ENCODE measurements at places on chromosomes 11 and 22.

DNA sequence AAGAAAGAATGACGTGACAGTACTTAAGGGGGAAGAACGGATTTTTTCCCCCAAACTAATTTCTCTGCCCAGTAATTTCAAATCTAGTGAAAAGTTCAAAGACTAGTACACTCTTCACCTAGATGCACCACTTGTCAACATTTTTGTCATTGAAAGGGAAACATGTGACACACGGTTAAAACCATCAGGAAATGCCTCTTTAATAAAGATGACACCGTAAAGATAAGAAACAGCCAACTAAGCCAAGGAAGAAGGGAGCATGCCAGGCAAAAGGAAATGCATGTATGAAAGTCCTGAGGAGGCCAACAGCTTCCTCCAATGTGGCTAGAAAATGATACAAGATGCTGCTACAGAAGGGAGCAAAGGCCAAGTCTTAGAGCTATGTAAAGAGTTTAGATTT, 49.4 kb downstream of the RSF1 start:
- no peak for DNase-seq

- no peak for DNase-seq
Measured at GRCh38 chr11:108177570-108177969, 44.9 kb downstream of the NPAT start.

DNA sequence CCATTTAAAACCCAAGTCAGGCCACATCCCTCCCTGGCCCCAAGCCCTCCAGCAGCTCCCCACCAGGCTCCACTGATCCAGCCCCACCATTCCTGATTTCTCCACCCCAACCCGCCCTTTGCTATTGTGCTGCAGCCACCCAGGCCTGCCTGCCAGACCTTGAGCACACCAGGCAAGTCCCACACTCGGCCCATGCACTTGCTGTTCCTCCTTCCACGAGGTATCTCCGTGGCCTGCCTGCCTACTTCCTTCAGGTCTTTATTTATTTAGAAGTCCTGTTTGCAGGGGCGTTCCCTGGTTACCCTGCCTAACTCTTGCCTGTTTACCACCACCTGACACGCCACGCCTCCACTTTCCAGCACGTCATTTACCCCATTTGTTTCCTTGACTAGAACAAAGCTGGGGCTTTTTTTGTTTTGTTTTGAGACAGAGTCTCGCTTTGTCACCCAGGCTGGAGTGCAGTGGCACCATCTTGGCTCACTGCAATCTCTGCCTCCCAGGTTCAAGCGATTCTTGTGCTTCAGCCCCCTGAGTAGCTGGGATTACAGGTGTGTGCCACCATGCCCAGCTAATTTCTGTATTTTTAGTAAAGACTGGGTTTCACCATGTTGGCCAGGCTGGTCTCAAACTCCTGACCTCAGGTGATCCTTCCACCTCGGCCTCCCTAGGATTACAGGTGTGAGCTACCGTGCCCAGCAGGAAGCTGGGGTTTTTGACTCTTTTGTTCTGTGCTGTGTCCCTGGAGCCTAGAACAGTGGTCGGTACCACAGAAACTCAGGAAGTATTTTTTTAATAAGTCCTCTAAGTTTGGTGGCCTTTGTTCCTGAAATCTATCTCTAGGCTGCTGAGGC, 6.7 kb downstream of the CENPM start:
- peak; percentile 65 for DNase-seq

GRCh38 chr11:12354750-12355545, 22.4 kb upstream of the PARVA start:
- DNase-seq: no peak

DNA sequence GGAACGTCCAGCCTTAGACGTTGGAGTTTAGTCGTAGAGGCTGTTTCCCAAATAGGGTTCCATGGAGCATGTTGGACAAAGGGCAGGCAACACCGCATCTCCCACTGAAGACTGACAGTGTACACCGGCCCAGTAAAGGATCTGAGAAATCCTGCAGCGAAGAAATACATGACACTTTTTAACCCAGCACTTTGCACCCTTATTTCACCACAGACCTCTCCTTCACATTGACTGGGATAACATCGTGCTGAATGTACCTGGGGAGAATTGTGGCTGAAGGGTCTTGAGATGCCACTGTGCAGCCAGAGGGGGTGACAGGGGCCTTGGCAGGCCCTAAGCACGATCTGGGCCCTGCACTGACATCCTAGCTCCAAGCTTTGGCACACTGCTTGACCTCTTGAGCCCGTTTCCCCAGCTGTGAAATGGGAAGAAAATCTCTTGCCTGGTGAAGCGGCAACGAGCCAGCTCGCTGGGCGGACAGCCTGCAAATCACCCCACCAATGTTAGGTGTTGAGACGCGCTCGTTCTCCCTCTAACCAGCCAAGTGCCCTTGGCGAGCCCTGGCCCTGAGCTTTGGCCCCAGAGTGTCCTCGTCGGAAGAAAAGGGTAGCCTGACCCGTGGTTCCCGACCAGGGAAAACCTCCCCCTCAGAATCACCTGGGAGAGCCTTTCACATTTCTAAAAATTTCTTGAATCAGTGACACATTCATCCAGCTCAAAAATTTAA, 13.4 kb downstream of the CD5 start:
- DNase-seq: no peak

- DNase-seq: no peak
Measured at GRCh38 chr11:108616549-108616948, 23.0 kb upstream of the EXPH5 start.

- no peak for DNase-seq
Measured at GRCh38 chr11:132972565-132972964, 559.7 kb downstream of the OPCML start.

DNA sequence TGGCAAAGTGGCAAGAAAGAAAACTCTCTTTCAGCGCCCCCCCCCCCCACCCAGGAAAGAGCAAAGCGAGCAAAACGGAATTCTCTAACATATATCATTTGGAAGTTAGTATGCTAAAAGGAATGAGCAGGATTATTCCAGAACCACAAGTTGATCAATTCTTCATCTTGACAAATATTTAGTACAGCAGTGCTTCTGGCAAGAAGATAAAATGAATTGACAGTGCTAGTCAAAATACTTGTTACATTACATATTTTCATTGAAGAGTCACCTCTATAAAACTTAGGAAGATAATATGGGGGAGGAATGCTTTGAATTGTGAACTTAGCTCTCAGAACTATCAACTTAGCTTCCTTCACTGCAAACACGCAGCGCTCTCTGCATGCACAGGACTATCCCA, 377.4 kb downstream of the DYNC2H1 start:
- DNase-seq: no peak

DNA sequence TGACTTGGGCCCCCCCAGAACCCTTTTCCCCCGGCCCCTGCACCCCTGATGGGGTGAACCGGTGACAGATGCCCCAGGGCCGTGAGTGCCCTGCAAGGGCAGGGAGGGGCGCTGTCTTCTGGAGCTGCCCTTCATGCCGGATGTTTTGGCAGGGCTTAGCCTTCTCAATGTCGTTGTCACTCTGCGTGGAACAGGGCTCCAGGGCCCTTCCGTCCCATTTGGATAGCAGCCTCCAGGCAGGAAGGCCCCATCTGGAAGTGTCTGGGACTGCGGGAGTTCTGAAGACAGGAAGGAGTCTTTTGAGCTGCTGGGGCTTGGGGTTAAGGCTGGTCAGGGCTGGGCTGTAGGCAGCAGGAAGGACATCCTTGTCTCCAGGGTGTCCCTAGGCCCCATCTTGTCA, 4.6 kb downstream of the FRMD8 start:
- no peak for DNase-seq

- DNase-seq: no peak
Measured at GRCh38 chr22:38270091-38270992, 2.5 kb downstream of the TMEM184B start.

GRCh38 chr11:69837791-69838190, 18.6 kb upstream of the FGF3 start:
- DNase-seq: no peak

DNA sequence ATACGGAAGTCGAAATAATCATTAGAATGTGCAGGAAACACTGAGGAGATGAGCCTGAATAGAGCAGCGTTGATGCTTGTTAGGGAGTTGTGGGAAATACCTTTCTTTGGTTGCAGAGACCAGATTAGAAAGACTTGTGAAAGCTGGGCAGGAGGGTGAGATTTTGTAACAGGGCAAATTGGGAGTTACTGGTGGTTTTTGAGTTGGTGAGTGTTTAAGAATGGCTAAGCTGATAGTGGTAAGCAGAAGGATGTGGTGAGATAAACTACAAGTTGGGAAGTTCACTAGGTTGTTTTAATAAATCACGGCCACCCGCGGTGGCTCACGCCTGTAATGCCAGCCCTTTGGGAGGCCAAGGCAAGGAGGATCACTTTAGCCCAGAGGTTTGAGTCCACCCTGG, 34.4 kb downstream of the MCAM start:
- DNase-seq: no peak

DNA sequence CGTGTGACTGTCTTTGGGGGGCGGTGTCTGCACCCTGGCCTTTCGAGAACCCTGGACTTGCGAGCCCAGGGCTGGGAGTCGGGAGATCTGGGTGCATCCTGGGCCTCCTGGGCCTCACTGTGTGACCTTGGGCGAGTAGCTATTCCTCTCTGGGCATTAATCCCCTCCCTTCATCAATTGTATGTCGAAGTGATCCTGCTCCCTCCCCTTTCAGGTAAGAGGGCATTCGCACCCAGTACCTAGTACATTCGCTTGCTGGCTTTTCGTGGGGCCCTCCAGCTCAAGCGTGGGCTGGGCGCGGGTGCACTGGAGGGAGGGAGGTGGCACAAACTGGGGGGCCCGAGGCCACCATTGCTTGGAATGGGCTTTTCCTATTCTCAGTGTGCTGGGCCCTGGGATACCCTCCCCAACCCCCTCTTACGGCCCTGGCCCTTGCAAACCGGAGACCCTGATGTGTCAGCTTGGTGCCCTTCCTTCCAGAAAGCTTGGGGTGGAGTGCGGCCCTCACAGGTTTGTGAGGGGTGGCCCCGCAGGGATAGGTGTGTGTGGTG, 530 bp downstream of the USP35 start:
- peak; percentile 8 for DNase-seq

- no peak for DNase-seq
Measured at GRCh38 chr11:124729571-124729970, 10.2 kb upstream of the NRGN start.

- no peak for DNase-seq
Measured at GRCh38 chr11:11605181-11605580, 16.6 kb downstream of the GALNT18 start.

- no peak for DNase-seq
Measured at GRCh38 chr11:64445651-64446050, 86.7 kb downstream of the RPS6KA4 start.

- no peak for DNase-seq
Measured at GRCh38 chr22:46560696-46561295, 23.4 kb upstream of the CELSR1 start.

GRCh38 chr11:107858217-107859070, at the start of gene SLC35F2:
Gene SLC35F2, minus strand, starts transcription at chr11:107858787. Its CDS starts 20 bp downstream, at chr11:107858767.
- peak; percentile 54 for DNase-seq

- no peak for DNase-seq
Measured at GRCh38 chr11:133598906-133599305, 66.6 kb upstream of the OPCML start.

DNA sequence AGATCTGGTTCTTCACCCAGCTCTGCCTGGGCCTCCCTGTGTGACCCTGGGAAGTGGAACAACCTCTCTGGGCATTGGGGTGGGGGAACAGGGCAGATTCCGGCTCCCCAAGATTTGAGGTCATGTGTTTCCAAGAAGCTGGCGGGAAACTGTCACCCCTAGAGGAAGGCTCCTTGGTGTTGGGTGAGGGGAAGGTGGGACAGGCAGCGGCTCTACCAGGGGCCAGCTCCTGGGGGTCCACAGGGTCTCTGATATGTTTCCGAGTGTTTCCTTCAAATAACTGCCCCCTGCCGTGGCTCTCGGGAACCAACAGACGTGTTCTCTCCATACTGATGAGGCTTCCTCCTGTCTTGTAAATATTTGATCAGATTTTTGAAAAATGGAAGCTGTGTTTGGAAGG, 78.5 kb downstream of the MPPED1 start:
- no peak for DNase-seq

GRCh38 chr11:69240332-69241074, 53.5 kb upstream of the MYEOV start:
- DNase-seq: no peak

- no peak for DNase-seq
Measured at GRCh38 chr11:114307524-114308203, 11.5 kb downstream of the NNMT start.

DNA sequence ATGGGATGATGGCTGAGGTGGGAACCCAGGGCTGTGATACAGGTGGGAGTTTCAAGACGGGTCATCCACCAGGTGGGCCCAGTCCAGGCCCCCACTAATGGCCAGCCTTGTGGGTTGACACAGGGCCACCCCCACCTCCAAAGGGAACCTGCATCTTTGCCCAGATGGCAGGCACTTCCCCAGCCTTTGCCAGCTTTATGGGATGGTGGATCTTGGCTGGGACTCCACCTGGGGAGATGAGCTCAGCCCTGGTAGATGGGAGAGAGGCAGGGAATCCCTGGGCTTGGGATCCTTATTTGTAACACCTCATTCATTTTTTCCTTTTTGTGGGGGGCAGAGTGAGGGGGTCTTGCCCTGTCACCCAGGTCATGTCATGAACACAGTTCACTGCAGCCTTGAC, 33.4 kb downstream of the CD82 start:
- DNase-seq: no peak

DNA sequence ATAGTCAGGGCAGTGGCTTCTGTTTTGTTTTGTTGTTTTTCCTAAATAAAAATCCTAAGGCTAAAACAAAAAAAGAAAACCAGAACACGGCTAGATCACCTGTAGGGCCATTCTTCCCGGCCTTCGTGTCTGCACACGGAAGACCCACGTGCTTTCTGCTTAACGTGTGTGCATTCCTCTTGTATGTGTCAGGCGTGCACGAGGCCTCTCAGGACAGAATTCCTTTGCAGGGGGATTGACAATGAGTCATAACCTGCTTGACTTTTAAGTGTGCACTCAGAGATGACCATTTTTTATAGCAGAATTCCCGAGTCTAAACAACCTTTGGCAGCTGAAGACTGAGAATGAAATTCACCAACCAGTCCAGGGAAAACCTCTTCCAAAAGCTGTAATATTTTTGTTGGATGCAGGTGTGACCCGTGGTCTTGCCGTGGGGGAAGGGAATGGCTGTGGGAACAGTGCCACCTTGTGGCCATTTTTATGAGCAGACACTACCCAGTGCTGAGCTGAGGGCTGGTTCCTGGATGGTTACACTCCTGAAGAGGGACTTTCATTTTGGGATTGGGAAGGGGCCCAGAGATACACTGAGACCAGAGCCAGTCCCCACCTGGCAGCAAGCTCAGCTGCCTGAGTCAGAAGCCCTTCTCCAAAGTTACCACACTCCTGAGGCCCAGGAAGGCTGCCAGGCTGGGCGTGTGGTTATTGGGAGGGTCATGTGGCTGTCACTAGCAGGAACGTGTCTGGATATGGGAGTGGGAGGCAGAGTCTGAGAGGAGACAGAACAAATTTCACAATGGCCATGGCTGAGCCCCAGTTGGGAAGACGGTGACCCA, 35.7 kb upstream of the DKK3 start:
- DNase-seq: peak; percentile 14
